DMS153 (cell line): ENCODE measurements at places on chromosomes 5 and 9.

DNA sequence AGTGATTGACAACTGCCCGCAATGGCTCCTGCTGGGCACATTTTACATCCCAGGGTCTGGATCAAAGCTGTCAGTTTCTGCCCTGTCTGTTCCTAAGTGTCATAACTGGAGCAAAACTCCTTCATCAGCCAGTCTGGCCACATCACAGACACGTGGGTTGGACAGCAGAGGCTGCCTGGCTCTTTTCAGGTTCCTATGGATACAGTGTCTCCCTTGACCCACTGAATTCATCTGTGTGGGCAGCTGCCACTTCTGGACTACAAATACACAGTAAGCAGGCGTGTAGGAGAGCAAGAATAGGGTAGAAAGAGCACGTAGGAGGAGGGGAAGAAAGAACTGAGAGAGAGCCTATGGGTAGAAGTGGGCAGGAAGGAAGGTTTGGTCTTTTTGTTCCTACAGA, 238.0 kb downstream of the ENC1 start:
- DNase-seq, result no peak

DNA sequence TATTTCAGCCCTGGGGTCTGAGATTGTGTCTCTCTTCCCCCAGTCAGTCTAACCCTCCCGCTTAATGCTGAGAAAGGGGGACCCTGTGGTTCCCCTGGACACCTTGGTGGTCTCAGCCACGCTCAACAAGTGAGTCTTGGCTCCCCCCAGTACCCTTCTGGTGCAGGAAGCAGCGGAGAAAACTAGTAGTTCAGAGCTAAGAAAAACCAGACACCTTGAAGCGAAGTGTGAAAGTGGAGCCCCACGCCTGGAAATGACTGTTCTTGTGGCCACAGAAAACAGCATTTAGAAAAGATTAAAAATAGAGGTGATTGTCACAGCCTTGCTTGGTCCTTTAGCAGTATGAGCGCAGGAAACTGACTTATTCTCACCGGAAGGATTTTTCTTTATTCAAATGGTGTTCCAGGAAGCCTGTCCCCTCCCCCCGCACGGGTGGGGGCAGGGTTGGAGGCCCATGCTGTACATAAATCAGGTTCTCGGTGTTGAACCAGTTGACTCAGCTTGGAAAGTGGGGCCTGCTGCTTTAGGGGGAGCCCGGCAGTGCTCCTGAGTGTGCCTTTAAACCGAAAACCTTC, 8.1 kb downstream of the ARPC5L start:
- no peak for DNase-seq

DNA sequence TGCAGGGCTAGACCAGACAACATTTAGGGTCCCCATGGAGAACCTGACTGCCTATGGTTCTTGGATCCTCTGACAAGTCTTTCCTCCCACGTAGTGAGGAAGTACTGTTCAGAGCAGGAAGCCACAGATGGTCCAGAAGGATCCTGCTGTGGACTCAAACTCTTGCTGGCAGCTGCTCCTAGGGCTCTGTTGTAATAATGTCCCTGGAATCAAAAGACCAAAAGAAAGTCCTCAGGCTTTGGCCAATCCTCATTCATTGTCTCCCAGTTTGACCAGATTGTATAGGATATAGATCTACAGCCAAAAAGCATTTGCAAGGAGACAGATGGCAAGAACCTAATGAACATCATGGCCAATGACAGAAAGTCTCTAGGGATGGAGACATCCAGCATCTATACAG, 53.9 kb downstream of the SEMA6A start:
- DNase-seq, result no peak

DNA sequence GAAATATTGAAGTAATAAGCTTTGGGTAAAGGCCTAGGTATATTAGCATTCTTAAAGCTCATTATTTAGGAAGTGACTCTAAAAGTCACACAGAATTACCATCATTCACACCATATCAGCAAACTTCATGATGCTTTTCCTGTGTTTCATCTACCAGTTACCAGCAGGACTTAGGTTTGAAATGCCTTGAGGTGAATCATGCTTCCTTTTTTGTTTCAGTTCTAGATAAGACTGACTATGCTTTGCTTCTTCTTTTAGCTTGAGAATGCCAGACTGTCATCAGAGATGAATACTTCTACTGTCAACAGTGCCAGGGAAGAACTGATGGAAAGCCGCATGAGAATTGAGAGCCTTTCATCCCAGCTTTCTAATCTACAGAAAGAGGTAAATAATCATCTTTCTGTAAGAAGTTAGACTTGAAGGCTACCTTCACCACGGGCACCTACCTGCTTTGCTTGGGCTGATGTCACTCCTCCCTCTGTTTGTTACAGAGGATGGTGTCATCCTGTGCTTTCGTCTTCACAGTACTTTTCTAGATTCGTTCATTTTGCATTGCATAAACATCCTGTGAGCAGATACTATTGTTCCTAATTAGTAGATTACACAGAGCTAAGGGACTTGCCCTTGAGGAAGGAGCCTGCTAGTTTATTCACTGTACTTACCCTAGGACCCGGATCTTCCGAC, 34.7 kb downstream of the LMNB1 start:
- no peak for DNase-seq

DNA sequence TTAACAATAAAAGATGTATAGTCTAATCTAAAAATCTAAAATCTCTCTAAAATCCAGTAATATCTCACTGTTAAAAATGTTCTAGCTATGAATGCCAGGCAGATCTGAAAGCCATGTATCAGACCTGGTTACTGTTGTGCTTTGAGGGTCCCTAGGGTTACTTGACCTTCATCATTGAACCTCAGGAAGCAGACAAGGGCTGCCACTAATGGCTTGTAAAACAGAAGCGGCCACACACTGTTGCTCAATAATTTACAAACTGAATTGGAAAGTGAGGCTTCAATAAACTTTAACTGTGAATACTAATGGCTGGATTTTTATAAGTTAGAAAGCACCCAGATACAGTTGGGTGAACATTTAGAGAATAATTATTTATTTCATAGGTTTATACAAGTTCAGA, 198.0 kb upstream of the RPS23 start:
- no peak for DNase-seq

DNA sequence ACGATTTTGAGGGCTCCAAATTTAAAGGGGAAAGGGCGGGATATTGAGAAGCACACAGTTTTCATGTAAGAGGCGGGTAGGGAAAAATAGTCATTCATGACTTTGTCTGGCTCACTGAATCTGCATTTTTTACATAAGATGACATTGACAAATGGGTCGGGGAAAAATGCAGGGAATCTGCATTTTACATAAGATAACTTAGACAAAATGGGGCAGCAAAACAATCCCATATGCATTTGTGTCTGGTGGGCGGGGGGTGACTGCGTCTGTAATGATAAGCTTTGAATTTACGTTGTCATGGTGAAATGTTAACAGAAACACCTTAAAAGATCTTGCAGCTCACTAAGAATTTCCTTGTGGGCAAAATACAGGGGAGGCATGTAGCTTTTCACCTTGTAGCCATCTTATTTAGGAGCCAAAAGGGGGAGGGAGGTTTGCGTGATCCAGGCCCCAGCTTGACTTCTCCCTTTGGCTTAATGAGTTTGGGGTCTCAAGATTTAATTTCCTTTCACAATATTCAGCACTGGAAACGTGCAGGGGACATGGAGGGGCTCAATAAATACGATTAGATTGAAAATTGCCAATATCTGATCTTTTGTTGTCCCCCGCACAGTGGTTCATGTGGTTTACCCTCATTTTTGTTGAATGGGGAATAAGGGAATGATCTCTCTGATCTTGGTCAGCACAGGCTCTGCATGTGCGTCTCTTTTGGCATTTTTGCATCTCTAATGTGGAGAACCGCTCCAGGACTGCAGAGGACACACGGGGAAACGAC, 41.1 kb upstream of the GADD45G start:
- no peak for DNase-seq

DNA sequence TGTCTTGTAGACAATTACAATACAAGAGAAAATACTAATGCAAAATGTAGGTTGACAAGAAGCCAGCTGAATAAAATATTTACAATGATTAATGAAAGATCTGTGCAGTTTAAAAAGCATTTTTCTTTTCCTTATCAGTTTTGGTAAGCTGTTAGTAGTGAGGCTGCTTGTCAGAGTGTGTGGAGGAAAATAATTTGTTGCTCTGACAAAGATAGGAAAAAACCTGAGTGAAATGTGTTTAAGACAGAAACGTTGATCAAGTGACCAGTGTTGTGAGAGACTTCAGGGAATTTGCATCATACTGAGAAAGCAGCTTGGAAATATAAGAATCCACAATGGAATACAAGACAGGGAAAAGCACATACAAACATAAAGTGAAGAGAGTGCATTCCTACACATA, 360.3 kb upstream of the CDH18 start:
- DNase-seq, result no peak

- DNase-seq, result no peak
These were observed 52.7 kb downstream of the WNK2 start for GRCh38 chr9:93236541-93237206.

- DNase-seq, result no peak
These were observed 63.1 kb downstream of the PTCD2 start for GRCh38 chr5:72383280-72383679.

GRCh38 chr5:102865510-102866236, 110.6 kb downstream of the PAM start:
- no peak for DNase-seq

GRCh38 chr9:124558777-124559470, 51.7 kb upstream of the NR5A1 start:
- DNase-seq, result no peak
